CD4-positive, alpha-beta T cell treated with Interleukin-6 at 100 ng/mL for 8 hours (primary cell): ENCODE measurements at places on chromosomes 3 and 15.

GRCh38 chr15:63860555-63860954, 26.8 kb upstream of the HERC1 start:
- DNase-seq: no peak

DNA sequence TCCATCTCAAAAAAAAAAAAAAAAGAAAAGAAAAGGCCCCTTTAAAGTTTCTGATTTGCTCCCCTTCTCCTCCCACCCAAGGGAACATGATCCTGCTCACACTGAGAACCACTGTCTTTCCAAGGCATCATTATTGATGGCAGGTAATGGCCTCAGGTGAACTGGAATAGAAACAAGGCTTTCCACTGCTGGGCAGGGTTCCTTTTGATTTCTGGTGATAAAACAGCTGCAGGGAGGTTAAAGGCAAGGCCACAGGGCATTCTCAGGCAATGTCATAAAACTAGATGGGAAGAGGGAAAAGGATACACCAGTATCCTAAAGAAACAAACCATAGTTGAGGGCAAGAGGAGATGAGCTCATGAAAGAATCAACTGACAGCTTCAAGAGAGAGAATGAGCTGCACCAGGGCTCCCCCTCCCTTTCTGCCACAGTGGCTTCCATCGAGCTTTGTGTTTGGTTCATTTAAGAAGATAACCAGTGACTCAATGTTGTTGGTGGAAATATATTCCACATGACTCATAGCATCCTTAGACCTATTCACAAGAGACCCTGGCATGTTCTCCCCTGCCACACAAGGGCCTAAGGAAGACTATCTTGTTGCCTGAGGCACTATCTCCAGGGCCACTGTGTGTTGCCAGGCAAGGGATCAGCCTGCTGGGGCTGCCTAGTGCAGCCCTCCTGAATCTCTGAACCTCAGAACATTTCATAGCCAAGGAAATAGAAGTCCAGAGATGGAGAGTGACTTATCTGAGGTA, 86.4 kb downstream of the WDR76 start:
- DNase-seq: no peak

- DNase-seq: no peak
These were observed 638.8 kb upstream of the GRM7 start for GRCh38 chr3:6222069-6222468.

DNA sequence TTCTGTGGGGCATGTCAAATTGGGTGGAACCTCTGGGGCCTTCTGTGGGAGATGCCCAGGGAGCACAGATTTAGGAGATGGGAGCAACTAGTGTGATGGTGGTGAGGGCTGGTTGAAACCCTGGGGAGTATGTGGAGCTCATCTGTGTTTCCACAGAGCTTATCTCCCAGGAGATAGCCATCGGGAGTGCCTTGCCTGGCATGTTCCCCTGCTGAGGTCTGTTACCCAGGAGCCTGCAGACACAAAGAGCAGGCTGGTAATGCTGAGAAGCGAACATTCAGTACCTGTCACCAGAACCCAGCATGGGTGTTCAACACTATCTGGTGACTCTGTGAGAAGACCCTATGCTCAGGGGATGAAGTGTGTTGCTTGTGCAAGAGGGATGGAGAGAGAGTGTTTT, 85.0 kb downstream of the CLSTN2 start:
- DNase-seq: no peak

- DNase-seq: peak; percentile 36
These were observed 55.3 kb downstream of the CCDC33 start for GRCh38 chr15:74291101-74292071.

GRCh38 chr3:175980486-175981090, 1121.5 kb downstream of the NAALADL2 start:
- DNase-seq: no peak

DNA sequence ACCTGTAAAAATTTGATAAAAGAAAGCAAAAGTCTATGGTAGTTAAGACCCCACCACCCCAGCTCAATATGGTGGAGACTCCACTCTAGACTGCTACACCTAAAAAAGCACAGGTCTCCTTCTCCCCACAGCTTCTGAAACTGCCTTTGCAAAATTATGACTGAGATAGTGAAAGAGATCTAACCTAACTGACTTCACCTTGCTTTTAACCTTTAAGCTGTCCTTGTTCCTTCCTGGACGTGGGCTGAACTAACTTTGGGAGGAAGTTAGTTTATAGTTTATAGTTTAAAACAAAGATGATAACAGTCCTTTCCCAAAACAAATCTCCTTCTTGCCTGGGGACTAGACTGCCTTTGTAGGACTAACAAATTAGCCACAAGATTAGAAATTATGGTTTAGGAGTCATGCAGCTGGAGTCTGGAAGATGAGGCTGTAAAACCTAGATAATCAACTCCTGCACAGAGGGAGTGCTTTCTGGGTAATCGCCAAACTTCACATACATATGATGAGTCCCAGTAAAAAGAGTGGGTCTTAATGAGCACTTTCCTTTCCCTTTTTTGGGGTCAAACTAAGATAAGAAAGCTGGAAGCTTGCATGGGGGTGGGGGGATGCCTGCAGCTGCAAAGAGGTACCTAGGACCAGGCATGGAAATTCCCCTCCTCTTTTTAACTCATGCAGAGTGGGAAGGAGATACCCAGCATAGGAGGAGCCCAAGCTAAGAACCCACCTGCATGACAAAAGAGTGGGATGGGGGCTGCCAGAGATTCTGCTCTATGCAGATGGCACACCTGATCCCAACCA, 17.5 kb downstream of the CCR8 start:
- no peak for DNase-seq

DNA sequence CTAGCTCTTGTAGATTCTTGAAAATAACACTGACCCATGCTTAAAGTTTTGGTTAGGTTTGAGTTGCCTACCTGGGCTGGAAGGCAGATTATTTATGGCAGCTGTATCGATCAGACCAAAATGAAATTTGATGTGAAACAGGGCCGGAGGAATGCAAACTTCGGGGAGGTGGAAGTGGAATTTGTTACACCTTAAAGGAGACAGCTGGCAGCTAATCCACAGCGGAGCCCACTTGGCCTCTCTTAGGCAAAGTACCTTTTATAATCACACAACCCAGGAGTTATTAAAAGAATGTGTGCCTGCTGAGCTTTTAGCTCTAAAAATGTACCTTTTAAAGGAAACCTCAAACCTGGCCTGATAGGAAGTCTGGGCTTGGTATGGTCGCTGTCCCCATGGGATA, 250.9 kb upstream of the TPM1 start:
- DNase-seq: no peak

- DNase-seq: no peak
These were observed 4.4 kb downstream of the ZBTB38 start for GRCh38 chr3:141372656-141373055.

DNA sequence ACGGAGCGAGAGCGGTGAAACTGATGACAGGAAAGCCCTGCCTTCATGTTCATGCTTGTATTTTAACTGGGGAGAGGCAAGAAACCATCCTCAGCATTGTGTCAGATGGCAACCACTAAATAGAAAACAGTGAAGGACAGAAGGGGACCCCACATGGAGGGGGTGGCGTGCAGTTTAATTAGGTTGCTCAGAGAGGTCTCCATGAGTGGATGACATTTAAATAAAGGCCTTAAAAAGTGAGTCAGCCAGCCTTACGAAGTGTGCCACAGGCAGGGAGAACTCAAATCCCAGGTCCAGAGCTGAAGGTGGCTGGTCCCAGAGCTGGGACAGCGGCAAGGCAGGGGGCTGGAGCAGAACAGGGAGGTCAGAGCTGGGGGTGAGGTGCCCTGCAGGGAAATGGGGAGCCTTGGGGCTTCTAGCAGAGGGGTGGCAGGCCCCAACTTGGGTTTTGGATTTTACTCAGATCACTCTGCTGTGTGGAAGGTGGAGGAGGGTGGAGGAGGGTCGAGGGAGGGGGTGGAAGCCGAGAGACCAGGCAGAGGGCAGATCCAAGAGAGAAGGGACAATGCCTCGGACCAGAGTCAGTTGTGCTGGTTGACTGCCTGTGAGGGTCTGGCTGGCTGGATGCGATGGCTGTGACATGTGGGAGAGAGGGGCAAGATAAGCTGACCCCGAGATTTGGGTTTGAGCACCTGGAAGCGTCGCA, 73.7 kb downstream of the KLF13 start:
- no peak for DNase-seq

GRCh38 chr3:31392568-31392967, 140.2 kb upstream of the STT3B start:
- no peak for DNase-seq

DNA sequence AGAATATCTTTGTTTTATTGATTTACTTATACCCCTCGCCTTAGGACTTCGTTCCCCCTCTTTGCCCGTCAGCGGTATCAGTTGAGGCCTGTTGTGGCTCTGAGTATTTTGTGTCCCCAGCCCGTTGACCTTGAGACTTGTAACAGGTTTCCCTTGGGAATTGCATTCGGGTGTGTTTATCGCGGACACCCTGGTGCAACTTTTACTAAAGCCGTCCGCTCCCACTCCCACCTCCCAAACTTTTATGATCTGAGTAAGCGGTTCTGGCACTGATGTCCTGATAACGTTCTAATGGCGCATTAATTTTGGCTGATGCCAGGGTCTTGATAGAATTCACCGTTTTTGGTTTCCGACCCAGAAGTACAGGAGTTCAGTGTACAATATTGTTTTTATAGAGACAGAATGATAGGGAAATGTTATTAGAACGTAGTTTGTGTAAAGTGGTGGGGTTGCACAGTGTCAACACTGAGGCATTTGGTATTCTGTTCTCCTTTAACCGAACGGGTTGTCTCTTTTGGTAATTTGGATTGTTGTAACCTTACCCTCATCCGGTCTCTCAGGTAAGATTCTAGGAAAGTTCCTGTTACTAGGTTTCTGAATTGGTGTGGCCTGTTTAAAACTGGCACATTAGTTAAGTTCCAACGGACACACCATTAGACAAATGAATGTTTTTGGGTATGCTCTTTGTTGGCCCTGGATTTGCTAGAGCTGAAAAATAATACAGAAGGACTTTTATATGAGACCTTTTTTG, 47.8 kb downstream of the OIP5 start:
- peak; percentile 2 for DNase-seq

DNA sequence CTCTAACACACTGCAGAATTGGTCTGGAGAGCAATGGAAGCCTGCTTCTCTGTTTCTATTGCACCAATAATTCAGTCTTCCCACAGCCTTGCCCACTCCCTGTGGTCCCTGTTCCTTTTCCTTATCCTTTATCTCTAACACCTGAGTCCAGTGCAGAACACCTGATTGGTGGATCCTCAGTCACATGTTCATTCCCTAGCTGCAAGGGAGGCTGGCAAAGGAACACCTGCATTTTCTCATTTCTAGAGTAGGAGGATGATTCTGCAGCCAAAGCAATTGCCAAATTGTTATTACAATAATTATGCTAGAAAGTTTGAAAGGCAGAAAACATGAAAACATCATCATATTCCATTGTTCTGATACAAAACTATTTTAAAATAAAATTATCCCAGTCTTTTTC, 83.8 kb upstream of the SAMMSON start:
- DNase-seq: no peak

GRCh38 chr3:12910356-12911099, 69.2 kb upstream of the RPL32 start:
- DNase-seq: no peak

GRCh38 chr3:77169823-77170222, 129.9 kb downstream of the ROBO2 start:
- no peak for DNase-seq

DNA sequence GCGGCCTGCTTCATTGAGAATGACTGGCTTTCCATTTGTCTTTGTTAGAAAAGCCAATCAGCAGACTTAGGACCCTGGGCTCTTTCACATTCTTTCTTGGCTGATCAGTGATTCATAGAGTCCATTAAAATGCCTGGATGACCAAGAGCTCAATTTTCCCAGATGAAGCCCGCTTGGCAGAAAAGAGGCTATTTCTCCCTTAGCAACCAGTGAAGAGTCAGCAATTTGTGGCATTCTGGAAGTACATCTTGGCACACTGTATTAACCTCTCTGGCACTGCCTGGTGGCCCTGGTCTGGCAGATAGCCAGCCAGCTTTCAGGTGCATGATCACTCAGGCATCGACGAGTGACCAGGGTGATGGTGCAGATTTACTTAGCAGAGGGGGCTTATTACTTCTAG, 145.7 kb upstream of the PLAAT1 start:
- no peak for DNase-seq

- no peak for DNase-seq
These were observed 549.5 kb upstream of the GOLIM4 start for GRCh38 chr3:168645180-168645579.

GRCh38 chr15:35827911-35828310, 281.9 kb upstream of the DPH6 start:
- no peak for DNase-seq

- DNase-seq: peak; percentile 44
These were observed 67.1 kb downstream of the OXSM start for GRCh38 chr3:25856902-25857518.

GRCh38 chr3:194561306-194561974, 71.8 kb downstream of the TMEM44 start:
- DNase-seq: no peak

GRCh38 chr15:61654002-61654740, 406.1 kb downstream of the VPS13C start:
- DNase-seq: no peak

- DNase-seq: no peak
These were observed 58.6 kb upstream of the SLC6A1 start for GRCh38 chr3:10933805-10934481.

DNA sequence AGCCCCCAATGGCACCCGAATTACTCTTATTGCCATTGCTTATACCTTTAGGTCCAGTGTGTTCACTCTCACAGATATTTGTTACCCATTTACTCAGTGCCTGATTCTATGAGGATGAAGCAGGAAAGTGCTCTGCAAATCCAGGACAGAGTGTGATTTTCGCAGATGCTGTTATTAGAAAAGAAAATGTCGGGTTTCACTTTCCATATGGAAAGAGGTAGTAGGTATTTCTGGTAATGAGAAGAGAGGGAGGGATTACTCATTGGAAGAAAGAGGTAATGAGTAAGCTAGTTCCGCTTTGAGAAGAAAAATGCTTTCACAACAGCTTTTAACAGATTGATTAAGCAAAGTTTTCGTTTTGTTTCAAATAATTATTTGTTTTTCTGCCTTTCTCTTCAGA, 336.3 kb upstream of the CFAP20DC start:
- DNase-seq: no peak

- DNase-seq: no peak
These were observed 1.6 kb upstream of the CELSR3 start for GRCh38 chr3:48664313-48664644.

- DNase-seq: no peak
These were observed 752.2 kb upstream of the CFAP20DC start for GRCh38 chr3:59802045-59802444.

DNA sequence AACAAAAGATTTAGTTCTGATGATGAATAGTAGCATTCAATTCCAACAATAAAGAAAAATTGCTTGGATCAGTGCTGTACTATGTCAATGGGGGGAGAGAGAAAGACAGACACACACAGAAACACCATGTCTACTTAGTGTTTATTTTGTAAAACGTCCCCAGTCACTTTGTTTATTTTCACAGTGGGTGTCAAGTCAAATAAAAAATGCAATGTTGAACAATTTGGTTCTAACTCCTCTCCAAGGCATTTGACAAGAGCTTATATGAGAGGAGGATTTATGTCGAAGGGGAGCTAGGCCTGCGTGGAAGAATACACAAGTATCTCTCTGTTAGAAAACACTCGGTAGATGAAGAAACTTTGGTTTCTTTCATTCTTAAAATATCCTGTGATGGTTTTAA, 201.7 kb upstream of the SLC2A2 start:
- DNase-seq: no peak
